Panc1 (cell line): ENCODE measurements at places on chromosomes 1 and 21.
A peak's percentile ranks its signal among the peaks of the same experiment; 100 is the strongest.

- no peak for DNase-seq
These were observed 7.3 kb downstream of the SLC44A3 start for GRCh38 chr1:94827434-94827833.

- DNase-seq = no peak
These were observed 545 bp upstream of the PEF1 start for GRCh38 chr1:31645274-31645568.

DNA sequence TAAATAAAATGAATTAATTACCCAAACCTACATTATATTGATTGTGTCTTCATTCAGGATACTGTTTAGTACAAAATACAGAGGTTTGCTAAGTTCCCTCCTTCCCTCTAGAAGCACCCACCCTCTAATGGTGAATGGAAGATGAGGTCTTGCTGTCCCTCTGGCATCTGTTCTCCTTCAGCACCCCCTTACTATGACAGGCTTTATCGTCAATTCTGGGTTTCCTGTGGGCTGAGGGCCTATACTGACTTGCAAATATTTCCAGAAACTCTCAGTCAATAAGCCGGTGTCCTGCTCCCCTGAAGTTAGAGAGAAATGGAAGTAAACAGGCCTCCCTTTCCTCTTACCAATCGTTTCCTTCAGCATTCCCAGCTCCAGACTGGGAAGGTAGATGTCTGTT is 13.2 kb downstream of the LAX1 start:
- DNase-seq = no peak

DNA sequence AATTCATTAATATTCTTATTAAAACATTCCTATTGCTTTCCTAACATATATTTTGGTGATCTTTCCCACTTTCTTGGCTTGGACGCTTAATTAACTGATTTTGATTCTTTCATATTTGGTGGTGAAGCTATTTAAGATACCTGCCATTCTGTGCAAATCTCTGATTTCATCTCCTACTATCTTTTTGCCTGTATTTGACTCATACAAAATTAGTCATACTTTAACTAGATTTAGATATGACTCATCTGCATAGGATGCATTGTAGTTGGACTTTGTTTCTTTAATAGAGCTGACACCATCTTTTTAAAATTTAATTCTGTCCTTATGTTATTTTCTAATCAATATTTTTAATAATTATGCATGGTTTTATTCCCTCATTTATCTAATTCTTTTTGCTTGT is 93.8 kb upstream of the PLPPR4 start:
- DNase-seq = no peak

DNA sequence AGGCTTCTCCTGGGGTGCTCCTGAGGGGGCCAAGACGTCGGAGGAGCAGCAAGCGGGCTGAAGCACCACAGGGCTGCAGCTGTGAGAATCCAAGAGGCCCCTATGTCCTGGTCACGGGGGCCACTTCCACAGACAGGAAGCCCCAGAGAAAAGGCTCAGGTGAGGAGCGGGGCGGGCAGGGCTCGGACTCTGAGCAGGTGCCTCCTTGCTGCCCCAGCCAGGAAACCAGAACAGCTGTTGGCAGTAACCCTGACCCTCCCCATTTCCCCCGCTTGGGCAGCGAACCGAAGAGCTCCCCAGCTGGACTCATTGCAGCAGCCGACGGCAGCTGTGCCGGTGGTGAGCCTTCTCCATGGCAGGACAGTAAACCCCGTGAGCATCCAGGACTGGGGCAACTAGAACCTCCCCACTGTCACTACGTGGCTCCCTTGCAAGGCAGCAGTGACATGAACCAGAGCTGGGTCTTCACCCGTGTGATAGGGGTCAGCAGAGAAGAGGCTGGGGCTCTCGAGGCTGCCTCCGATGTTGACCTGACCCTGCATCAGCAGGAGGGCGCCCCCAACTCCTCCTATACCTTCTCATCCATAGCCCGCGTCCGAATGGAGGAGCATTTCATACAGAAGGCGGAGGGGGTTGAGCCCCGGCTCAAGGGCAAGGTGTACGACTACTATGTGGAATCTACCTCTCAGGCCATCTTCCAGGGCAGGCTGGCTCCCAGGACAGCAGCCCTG is 625 bp downstream of the KLHDC7A start:
- no peak for DNase-seq

GRCh38 chr1:213724640-213725536 is 262.9 kb upstream of the PROX1 start:
- no peak for DNase-seq

DNA sequence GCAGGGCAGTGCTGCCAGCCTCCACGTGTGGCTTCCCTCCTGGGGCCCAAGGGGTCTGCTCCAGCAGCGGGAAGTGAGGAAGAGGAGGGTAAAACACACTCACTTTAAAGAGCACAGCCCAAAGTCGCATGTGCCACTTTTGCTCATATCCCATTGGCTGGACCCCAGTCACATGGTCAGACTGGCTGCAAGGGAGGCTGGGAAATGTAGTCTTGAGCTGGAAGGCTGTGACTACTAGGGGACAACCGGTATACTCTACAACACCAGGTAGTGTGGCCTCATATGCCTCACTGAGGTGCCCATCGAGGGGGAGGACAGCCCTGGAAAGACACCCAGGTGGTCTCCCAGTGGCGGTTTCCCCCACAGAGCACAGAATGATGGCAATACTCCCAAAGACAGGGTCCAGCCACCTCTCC is 45.2 kb downstream of the CAMK2N1 start:
- DNase-seq = no peak

DNA sequence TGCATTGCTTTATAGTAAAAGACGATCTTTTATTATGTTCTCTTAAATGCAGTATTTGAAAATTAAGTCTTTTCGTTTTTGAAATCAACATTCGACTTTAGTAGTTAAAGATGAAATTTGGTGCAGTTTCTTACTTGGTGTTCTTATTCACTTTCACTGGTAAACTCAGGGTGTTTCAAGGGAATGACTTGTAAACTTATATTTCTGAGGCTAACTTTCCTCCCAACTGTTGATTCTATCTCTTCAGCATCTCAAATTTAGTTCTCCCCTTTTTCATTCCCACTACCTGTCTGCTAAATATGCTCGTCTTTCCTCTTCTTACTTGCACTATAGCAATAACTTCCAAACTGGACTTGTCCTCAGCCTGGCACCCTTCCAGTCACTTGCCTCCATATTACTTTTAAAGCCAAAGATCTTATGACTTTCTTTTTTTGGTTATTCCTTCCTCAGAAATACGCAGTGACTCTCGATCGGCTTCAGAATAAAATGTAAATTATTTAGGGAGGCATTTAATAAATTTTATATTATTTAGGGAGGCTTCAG is 988 bp downstream of the SLC35A3 start:
- peak; percentile 5 for DNase-seq

DNA sequence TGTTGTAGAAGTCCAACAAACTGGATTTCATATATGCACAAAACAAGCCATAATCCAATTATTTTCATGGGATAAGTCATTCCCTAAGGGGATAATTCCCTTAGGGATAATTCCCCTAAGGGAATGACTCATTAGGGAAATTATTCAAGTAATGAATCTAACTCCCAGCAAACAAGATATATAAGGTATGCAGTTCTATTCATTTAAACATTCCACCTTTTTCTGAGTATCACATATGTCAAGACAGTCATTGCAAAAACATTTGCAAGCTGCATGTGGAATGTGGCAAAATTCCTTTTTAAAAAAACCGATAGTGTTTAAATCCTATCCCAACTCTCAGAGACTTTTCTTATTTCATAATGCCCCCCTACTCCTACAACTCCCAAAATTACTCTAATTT is 131.2 kb downstream of the AKT3 start:
- DNase-seq = no peak

DNA sequence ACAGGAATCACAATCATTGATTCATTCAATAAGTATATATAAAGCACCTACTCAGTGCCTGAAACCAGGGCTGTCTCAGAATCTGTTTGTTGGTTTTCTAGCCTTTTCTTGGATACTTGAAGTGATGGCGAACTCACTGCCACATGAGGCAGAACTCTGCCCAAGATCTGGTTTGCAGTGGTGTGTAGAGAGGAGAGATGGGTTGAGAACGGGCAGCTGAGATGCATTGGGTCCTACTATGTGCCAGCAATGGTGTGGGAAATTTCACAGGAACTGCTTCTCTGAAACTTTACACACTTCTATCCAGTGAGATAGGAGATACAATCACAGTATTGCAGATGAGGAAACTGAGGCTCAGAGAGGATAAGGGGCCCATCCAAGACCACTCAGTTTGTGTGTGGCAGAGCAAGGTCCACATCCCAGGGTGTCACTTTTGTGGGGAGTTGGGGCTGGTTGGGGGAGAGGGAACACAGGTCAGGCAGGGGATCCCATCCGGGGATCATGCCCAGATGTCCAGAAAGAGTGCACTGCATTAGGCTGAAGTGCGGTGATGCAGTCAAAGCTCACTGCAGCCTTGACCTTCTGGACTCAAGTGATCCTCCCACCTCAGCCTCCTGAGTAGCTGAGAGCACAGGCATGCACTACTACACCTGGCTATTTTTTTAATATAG is 83.7 kb upstream of the IFFO2 start:
- DNase-seq = no peak

DNA sequence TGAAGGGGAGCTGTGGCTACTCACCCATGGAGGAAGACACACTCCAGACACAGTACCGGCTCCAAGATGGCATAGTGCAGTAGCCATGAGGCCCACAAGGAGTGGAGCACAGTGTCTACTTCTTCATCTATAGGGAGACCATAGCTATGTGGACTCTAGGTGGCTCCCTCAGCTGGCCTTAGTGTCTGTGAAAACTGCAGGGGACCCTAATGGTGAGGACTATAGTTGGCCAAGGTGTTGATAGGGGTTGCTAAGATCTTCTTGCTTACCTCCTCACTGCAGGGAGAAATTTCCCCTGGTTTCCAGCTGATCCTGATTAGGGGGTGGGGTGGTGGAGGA is 58.9 kb downstream of the DIPK1A start:
- no peak for DNase-seq

DNA sequence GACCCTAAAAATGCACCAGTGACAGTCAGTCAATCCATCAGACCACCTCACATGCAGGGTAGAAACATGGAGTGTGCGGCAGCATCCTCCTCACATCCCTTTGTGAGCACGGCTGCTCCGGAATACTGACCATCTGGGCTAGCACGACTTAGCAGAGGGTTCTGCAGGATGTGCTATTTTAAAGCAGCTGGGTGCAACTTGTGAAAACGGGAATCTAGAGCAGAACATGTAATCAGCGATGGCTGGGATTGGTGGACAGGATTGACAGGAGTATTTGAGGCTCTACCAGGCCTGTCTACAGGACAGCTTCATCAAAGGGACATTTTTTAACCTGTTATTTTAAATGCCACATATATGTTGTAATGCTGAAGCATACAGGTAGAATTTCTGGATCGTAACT is 16.8 kb upstream of the PLEKHM2 start:
- DNase-seq = no peak

GRCh38 chr1:107531065-107531908 is 390.4 kb downstream of the NTNG1 start:
- no peak for DNase-seq

DNA sequence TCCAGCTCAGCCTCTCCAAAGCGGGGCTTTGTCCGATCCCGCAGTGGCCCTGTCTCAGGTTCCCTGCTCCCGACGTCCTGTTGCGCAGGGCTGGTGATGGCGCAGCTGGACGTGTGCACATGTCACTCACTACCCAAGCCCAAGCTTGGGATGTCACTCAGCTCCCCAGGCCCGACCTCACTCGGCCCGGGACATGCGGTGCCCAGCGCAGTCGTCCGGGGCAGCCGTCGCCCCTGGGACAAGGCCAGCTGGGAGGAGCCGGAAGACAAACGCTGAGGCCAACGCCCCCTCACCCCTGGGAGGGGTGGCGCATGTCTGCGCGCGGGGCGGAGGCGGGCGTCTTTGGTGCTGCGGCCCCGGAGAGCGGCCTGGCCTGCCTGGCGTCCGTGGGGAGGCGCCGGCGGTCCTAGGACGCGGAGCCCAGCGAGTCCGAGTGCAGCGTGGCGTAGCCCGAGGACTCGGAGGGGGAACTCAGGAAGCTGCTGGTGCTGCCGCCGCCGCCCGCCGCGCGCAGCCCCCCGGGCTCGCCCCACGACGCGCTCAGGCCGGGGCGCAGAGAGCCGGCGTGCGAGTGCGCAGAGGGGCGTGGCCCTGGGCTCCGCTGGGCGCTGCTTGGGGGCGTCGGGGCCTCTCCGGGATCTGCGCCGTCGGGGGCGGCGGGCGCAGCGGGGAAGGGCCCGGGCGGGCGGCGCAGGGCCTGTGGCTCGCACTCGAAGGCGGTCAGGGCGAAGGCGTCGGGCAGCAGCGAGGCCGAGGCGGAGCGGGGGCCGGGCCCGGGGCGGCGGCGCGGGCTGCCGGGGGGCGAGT is 5.2 kb downstream of the HES3 start:
- no peak for DNase-seq

GRCh38 chr1:85240643-85241042 is 18.8 kb downstream of the C1orf52 start:
- no peak for DNase-seq

GRCh38 chr1:85289207-85289847 is 12.9 kb upstream of the BCL10 start:
- peak; percentile 99 for DNase-seq

GRCh38 chr1:214420341-214420740 is 131.1 kb downstream of the PTPN14 start:
- DNase-seq = no peak

DNA sequence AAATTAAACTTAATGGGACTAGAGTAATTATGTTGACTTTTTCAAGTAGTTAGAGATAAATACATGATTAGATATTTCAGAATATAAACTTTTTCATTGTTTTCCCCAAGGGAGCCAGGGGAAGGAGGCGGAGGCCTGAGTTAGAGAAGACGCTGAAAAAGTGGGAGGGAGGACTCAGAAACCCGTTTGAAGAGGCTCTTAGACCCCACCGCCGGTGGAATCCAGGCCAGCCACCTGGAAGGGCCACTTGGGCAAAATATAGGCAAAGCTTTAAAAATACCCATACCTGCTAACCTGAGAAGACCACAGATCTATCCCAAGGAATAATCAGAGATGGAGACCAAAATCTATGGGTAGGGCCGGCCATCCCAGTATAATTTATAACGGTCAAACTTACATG is 242.6 kb downstream of the PTPRU start:
- DNase-seq = no peak

DNA sequence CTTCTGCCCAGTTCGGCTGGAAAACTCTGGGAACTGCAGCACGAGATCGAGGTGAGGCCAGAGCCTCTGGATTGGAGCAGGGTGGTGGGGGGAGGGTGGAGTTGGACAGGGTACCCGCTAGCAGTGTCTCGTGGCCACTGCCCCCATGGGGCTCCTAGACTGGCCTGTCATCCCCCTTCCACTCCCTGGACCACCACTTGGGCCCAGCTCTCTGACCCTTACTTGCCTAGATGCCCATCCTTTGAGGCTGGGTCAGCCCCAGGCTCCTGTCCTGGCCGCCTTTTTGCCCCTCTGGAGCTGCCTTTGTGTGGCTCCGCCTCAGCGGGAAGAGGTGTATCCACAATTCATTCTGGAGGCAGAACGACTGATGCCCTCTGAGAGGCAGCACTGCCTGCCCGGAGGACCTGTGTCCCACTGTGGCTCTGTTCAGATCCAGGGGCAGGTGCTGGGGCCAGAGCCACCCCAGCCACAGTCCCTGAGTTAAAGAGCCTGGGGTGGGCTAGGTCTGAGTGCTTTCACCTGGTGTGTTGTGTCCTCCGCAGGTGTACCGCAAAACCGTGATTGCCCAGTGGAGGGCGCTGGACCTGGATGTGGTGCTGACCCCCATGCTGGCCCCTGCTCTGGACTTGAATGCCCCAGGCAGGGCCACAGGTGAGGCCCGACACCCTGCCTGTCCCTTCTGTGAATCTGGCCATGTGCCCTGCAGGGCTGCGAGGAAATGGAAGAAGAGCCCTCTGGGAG is 17.7 kb downstream of the FAAH start:
- DNase-seq = no peak

- DNase-seq = peak; percentile 59
These were observed 18.8 kb downstream of the ELF3 start for GRCh38 chr1:202029171-202029665.
